AG20443 (cell line): ENCODE measurements at places on chromosomes 7 and 10.

- DNase-seq: no peak
Observed at GRCh38 chr7:155710530-155710929, 66.1 kb downstream of the RBM33 start.

GRCh38 chr10:129911451-129912165 is 52.5 kb downstream of the EBF3 start:
- DNase-seq: no peak

- no peak for DNase-seq
Observed at GRCh38 chr7:96322847-96323461, 1.1 kb upstream of the SLC25A13 start.

- no peak for DNase-seq
Observed at GRCh38 chr10:103627111-103627892, 133.8 kb downstream of the NEURL1 start.

GRCh38 chr7:86980223-86980622 is 79.2 kb downstream of the ELAPOR2 start:
- no peak for DNase-seq

- DNase-seq: no peak
Observed at GRCh38 chr7:138162236-138162635, 86.0 kb downstream of the AKR1D1 start.

DNA sequence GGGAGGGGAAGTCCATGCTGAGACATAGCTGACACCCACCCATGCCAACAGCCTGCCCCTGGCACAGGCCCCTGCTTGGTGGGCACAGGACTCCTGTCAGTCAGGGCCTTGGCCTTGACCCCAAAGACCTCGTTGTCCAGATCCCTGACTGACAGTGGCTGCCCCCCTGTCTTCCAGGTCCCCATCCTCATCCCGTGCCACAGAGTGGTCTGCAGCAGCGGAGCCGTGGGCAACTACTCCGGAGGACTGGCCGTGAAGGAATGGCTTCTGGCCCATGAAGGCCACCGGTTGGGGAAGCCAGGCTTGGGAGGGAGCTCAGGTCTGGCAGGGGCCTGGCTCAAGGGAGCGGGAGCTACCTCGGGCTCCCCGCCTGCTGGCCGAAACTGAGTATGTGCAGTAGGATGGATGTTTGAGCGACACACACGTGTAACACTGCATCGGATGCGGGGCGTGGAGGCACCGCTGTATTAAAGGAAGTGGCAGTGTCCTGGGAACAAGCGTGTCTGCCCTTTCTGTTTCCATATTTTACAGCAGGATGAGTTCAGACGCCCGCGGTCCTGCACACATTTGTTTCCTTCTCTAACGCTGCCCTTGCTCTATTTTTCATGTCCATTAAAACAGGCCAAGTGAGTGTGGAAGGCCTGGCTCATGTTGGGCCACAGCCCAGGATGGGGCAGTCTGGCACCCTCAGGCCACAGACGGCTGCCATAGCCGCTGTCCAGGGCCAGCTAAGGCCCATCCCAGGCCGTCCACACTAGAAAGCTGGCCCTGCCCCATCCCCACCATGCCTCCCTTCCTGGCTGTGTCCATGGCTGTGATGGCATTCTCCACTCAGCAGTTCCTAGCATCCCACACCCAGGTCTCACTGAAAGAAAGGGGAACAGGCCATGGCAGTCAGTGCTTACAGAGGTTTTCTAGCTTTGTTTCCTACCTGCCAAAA is 197.2 kb downstream of the EBF3 start:
- DNase-seq: no peak

DNA sequence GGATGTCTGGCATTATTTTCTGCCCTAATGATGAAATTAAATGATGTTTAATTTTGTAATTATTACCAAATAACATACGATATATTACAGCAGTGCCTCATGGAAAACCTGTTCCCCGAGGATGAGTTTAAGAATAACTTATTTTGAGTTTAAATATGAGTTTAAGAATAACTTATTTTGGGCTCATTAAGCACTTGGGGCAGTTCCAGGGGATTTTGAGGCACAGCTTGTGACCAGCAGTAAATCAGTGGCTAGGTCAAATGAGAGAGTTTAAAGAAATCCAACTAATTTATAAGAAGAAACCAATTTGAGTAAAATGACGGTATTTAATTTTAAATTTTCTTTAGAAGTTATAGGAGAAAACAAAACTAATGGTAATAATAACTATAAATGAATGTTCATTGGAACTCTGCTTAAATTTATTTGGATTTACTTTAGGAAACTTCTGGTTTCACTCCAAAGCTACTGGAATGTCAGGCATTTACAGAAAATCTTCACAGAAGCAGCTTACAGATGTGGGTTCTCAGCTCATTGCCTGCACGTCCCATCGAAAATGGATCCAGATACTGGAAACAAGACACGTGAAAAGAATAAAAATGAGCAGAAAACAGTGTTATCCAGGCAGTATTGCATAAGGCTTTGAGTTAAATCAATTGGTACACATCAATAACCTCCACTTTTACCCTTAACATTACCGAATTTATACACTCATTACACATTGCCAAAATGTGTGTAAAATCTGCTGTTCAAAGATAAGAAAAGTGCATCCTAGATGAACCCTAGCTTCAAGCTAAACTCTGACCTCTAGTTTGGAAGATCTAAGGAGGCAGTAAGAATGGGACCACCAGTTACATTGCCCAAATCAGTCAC is 784.5 kb upstream of the IGFBP3 start:
- DNase-seq: peak; percentile 57

- no peak for DNase-seq
Observed at GRCh38 chr10:114021717-114022680, 21.7 kb upstream of the ADRB1 start.

GRCh38 chr10:46306516-46307184 is 19.9 kb downstream of the ANTXRL start:
- DNase-seq: no peak

GRCh38 chr10:82628373-82628772 is 753.4 kb downstream of the NRG3 start:
- no peak for DNase-seq

GRCh38 chr7:106010866-106011265 is 47.8 kb downstream of the CDHR3 start:
- no peak for DNase-seq

DNA sequence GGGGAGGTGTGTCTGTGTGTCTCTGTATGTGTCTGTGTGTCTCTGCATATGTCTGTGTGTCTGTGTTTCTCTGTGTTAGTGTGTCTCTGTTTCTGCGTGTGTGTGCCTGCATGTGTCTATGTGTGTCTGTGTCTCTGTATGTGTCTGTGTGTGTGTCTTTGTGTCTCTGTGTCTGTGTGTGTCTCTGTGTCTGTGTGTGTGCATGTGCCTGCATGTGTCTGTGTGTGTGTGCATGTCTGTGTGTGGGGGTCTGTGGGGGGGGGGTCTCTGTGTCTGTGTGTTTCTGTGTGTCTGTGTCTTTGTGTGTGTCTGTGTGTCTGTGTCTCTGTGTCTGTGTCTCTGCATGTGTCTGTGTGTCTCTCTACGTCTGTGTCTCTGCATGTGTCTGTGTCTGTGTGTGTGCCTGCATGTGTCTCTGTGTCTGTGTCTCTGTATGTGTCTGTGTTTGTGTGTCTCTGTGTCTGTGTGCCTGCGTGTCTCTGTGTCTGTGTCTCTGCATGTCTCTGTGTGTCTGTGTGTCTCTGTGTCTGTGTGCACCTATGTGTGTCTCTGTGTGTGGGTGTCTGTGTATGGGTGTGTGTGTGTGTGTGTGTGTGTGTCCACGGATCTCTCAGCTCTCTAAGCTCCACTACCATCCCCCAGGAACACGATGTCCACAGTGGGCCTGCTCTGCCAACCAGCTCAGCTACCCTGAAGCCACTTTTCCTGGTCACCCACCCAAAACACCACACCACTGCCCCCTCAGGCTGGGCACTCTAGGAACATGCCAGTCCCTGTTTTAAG is 41.7 kb downstream of the RASGEF1A start:
- DNase-seq: no peak

GRCh38 chr7:111775206-111775605 is 212.9 kb upstream of the IMMP2L start:
- no peak for DNase-seq

DNA sequence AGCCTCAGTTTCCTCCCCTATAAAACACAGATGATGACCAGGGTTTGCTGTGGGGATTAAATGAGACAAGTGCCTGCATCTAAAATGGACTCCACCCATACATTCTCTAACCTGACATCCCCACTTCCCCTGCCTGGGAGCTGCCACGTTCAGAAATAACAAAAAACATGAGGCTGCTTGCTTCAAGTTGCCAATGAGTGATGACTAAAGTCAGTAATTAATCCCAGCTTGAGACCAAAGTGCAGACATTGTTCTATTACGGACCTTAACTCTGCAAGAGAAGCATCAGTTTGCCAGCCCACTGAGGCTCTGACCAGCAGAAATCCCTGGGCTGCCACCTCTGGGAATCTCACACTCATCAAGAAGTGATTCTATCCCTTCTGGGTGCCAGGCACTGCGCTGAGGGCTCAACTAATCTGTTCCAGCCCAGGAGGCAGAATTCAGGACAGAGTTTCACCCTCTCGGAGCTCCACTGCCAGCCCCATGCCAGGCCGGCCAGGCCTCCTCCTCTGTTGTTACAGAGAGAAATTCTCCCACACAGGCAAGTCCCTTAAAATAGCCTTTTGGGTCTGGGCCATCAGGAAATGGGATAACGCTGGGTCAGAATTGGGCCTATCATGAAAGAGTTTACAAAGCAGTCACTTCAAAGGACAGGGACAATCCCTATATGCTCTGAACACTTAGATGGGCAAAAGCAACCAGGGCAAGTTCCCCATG is 11.4 kb downstream of the SH3PXD2A start:
- DNase-seq: peak; percentile 78

- no peak for DNase-seq
Observed at GRCh38 chr10:89201345-89202032, 5.6 kb downstream of the CH25H start.

- DNase-seq: peak; percentile 1
Observed at GRCh38 chr10:79923669-79924068, 25.2 kb downstream of the SFTPD start.

- DNase-seq: no peak
Observed at GRCh38 chr7:25087855-25088254, 37.2 kb downstream of the CYCS start.

- no peak for DNase-seq
Observed at GRCh38 chr7:152504367-152504766, 68.6 kb upstream of the KMT2C start.

DNA sequence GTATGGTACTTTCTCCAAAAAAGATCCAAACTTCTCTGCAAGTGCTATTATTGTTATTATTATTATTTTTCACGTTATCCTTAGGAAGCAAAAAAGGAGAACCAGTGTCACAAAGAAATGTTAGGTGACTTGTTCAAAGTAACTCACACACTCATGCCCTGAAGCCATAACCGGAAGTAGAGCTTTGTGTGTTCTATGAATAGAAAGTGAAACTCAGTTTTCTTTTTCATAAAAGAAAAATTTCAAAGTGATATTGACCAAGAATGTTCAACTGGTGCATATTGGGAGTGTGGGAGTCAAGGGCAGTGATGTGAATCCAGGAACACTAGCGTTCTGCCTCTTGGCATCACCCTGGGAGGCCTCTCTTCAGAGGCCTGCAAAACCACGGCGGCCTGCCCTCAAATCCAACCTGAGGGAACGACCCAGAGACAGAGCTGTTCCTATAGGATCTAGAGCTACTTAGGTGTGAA is 106.1 kb downstream of the PRKCQ start:
- DNase-seq: no peak

- DNase-seq: no peak
Observed at GRCh38 chr7:34739651-34740300, 81.8 kb downstream of the NPSR1 start.

- DNase-seq: no peak
Observed at GRCh38 chr10:126224967-126225671, 163.2 kb downstream of the ADAM12 start.

DNA sequence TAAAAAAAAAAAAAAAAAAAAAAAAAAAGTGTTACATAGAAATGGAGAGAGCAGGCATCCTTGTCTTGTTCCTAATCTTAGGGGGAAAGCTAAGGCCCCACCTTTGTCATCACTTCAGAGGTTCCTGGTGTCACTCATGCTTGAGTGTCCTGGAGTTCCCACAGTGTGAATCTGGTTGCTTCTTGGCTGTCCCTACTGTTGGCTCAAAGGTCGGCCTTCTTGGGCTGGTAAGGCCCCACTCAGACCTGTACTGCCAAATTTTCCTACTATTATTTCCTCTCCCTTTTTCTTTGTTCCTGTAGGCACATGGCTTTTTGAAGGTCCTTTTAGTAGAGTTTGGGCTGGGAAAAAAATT is 21.5 kb downstream of the OPTN start:
- DNase-seq: no peak

DNA sequence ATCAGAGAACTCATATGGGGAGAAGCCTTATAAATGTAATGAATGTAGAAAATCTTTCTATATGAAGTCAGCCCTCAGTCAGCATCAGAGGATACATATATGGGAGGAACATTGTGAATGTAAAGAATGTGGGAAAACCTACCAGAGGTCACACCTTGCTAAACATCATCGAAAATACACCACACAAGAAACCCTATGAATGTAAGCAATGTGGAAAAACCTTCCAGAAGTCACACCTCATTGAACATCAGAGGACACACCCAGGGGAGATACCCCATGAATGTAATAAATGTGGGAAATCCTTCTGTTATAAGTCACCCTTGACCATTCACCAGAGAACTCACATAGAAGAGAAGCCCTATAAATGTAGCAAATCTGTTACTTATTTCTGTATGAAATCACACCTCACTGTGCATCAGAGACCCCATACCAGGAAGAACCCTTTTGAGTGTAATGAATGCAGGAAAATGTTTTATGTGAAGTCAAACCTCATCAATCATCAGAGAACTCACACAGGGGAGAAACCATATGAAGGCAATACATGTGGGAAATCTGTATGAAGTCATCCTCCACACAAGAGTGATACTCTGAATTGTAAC is 30.8 kb downstream of the ZNF12 start:
- no peak for DNase-seq

DNA sequence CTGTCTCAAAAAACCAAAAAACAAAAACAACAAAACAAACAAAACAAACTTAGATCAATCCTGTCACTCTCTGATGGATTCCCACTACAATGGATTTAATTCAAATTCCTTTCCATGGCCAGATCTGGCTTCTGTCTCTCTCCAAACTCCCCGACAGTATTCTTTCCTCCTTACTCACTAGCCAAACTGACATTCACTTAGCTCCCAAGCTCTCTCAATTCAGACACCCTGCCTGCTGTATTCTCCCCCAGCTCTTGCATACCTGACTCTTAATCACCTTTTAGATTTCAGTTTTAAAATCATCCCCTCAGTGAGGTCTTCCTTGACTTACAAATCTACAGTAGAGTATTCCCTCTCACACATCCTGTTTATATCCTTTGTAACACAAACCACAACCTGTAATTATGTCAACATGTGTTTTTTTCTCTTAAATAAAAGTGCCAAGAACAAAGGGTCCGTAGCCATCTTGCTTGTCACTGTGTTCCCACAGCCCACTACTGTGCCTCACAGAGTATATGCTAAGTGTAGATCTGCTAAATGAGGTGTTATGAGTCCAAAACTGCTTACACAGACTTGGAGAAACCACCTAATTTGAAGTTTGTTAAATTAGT is 14.4 kb downstream of the HERPUD2 start:
- no peak for DNase-seq
